ENCODE measurements at places on chromosomes 1 and 21.

DNA sequence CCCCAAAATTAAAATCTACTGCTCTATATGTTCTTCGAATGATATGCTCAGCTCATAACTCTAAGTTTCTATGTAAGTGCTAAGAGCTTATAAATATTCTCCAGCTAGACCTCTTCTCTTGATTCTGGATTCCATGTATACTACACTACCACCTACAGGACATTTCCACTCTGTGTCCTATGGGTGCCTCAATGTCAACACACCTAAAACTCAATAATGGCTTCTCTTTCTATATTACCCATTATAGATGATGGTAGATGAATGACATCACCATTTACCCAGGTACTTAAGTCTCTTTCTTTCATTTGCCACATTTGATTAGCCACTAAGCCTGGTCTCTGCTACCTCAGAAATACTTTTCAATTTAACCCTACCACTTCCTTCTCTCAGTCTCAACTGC is 41.3 kb downstream of the TBX19 start:
- no peak for DNase-seq

GRCh38 chr1:4276238-4276637 is 376.2 kb upstream of the C1orf174 start:
- DNase-seq = no peak

DNA sequence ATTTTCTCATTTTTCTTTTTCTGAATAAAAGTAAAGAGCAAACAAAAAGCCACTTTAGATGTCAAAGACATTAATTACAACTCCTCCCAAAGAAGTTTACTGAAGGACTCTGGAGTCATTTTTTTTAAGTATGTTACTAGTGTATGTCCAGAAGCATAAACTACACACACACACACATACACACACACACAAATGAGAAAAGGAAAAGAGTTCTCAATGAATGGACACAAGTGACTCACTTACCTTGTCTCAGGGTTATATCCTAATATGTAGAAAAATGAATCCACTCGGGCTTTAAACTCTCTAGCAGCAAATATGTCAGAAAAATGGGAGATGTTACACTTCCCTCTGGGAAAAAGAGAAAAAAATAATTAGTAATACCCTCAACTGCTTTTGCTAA is 223.1 kb downstream of the SLC45A1 start:
- DNase-seq = no peak

GRCh38 chr1:85102479-85102878 is 54.2 kb upstream of the MCOLN3 start:
- no peak for DNase-seq

- DNase-seq = peak; percentile 77
These were observed 37.7 kb downstream of the RRP1 start for GRCh38 chr21:43827015-43827611.

DNA sequence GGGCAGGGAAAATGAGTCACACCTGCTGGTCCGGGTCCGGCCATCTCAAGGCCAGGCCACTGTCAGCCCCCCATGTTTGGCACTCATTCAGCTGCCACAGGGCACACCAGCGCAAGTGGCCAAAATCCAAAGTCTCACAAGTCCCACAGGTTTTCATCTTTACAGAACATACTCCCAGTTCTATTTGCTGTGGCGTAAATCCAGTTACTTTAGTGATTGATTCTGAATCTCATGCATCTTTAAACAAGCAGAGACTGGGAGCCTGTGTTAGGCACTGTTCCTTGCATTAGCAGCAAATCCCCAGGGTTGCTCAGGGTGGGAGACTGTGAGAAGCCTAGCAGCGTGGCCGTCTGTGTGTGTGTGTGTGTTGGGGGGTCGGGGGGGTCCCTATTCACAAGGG is 1.1 kb upstream of the SLC2A5 start:
- no peak for DNase-seq

GRCh38 chr1:230074270-230074669 is 7.2 kb downstream of the GALNT2 start:
- DNase-seq = no peak

DNA sequence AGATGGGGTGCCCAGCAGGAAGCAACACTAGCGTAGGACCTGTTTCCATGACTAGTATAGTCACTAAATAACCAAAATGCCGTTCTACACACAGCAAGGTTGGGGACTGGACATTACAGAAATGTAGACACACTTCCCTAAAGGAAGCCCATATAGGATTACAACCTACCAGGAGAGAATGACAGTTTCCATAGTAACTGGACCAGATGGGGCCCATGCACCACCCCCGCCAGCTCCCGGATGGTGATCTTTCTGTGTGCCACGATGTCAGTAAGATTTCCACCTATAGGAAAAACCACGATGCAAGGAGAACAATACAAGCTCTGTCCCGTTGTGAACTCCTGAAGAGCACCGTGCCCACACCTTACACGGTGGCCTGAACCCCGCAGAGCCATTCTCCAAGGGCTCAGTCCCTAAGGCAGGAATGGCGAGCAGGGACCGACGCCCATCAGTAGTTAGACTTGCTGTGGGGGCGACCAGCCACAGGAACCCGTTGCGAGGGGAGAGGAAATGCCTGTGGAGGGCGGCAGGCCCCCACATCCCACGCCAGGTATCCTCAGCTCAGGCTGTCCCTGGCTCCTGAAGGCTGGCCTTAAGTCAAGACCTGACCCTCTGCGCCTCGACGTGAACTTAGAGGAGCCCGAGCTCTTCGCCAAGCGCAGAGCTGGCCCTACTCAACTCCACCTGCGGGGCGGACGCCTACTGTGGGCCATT is 13.6 kb upstream of the CEP85 start:
- DNase-seq = no peak

GRCh38 chr1:197559655-197560054 is 215.6 kb downstream of the DENND1B start:
- DNase-seq = no peak

DNA sequence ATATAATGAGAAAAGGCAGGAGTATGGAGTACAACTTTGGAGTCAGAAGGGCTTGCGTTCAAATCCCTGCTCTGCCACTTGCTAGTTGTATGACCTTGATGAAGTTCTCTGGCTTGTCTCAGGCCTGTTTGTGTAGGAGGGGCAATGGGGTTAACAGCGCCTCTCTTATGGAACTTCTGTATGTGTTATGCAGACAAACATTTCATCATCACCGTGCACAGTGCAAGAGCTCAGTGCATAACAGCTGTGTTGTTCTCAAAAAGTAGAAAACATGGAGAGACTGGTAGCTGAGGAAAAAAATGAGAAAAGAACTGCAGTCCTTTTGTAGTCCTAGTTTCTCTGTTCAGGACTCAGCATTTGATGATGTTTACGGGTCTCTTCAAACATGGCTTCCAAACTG is 10.4 kb upstream of the ZNF648 start:
- no peak for DNase-seq

- no peak for DNase-seq
These were observed at the start of gene CA14 for GRCh38 chr1:150257624-150258585. Gene CA14, plus strand, starts transcription at chr1:150257774. Its CDS starts 355 bp downstream, at chr1:150258129.

- peak; percentile 93 for DNase-seq
These were observed 1.9 kb downstream of the CSMD2 start for GRCh38 chr1:34162852-34163766.

GRCh38 chr1:109997867-109998229 is 13.3 kb downstream of the AHCYL1 start:
- DNase-seq = no peak
